ENCODE measurements at places on chromosomes 11 and 22. TPM values are rescaled to one million over a fixed set of nuclear protein-coding genes. Genes with fewer than 3 reads are reported as not detected.

Gene ELMOD1
- polyA plus RNA-seq = not detected

Gene CLDN5
- not detected for polyA plus RNA-seq

Gene CHADL
- polyA plus RNA-seq = not detected

Gene CFAP300
- polyA plus RNA-seq = not detected

Gene ELFN2
- polyA plus RNA-seq = not detected

Gene F2
- not detected for polyA plus RNA-seq

Gene VSIG10L2
- not detected for polyA plus RNA-seq

Gene TSPAN32
- polyA plus RNA-seq = 200 TPM

Gene ACRV1
- polyA plus RNA-seq = not detected

Gene OR4C12
- polyA plus RNA-seq = not detected

Gene ZFTA
- polyA plus RNA-seq = not detected

Gene TSKU
- polyA plus RNA-seq = not detected

Gene CNGA4
- polyA plus RNA-seq = not detected

Gene OR4D5
- not detected for polyA plus RNA-seq

Gene OR52N4
- polyA plus RNA-seq = not detected

Gene PRG3
- not detected for polyA plus RNA-seq

Gene CASP1
- polyA plus RNA-seq = 107 TPM

Gene CCDC89
- polyA plus RNA-seq = not detected

Gene PATE4
- polyA plus RNA-seq = not detected

Gene TNKS1BP1
- 1.0 TPM for polyA plus RNA-seq

Gene SERPIND1
- polyA plus RNA-seq = not detected

Gene RPS25
- 1,543 TPM for polyA plus RNA-seq

Gene TSGA10IP
- polyA plus RNA-seq = not detected

Gene ANGPTL5
- not detected for polyA plus RNA-seq

Gene NNMT
- polyA plus RNA-seq = 0.68 TPM

Gene LIF
- not detected for polyA plus RNA-seq

Gene MPZL2
- 0.17 TPM for polyA plus RNA-seq

Gene SHISA8
- not detected for polyA plus RNA-seq

Gene LDHAL6A
- not detected for polyA plus RNA-seq

Gene SPDYC
- polyA plus RNA-seq = not detected

Gene MORC2
- polyA plus RNA-seq = not detected

Gene UBQLN3
- polyA plus RNA-seq = not detected

Gene PIWIL4
- not detected for polyA plus RNA-seq

Gene PDGFD
- 70.8 TPM for polyA plus RNA-seq

Gene OR2D2
- polyA plus RNA-seq = not detected

Gene ACTN3
- polyA plus RNA-seq = not detected

Gene MAJIN
- polyA plus RNA-seq = not detected

Gene PPFIBP2
- 0.52 TPM for polyA plus RNA-seq
